ENCODE measurements at places on chromosomes 7 and 10. TPM values are rescaled to one million over a fixed set of nuclear protein-coding genes. Genes with fewer than 3 reads are reported as not detected.

Gene ERVW-1
- not detected for total RNA-seq

Gene HDAC9
- total RNA-seq, result 10.1 TPM

Gene CFAP43
- total RNA-seq, result 0.17 TPM

Gene FFAR4
- total RNA-seq, result 0.14 TPM

Gene IFIT2
- total RNA-seq, result 5.5 TPM

Gene HOXA1
- 0.08 TPM for total RNA-seq

Gene ZNF273
- total RNA-seq, result 14.9 TPM

Gene A1CF
- total RNA-seq, result 44.6 TPM

Gene ZC3HAV1L
- total RNA-seq, result 16.2 TPM

Gene CPED1
- total RNA-seq, result 8.5 TPM

Gene SPDYE9
- total RNA-seq, result not detected

Gene ASAH2
- 1.0 TPM for total RNA-seq

Gene GRM3
- total RNA-seq, result 0.09 TPM

Gene STOX1
- 0.33 TPM for total RNA-seq

Gene PLA2G12B
- 53.7 TPM for total RNA-seq

All from liver (tissue), 10 donors.